ENCODE measurements at places on chromosomes 4 and X.
A peak's percentile ranks its signal among the peaks of the same experiment; 100 is the strongest.

DNA sequence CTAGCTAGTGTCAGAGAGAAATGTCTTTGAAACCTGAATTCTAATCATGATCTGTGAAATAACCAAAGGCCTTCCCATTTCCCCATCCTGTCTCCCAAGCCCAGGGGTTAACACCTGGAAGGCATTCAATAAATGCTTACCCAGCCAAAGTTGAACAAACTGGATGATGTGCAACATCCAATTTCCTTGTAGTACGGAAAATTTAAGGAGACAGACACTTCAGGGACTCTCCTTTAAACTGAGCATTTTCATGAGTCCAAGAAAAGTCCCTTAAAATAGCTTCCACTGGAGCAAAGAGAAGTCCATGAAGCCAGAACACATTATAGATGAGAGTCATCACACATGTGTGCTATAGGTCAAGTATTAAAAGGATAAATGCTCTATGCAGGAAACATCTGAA lies 271.2 kb downstream of the RAB28 start:
- DNase-seq, result no peak

DNA sequence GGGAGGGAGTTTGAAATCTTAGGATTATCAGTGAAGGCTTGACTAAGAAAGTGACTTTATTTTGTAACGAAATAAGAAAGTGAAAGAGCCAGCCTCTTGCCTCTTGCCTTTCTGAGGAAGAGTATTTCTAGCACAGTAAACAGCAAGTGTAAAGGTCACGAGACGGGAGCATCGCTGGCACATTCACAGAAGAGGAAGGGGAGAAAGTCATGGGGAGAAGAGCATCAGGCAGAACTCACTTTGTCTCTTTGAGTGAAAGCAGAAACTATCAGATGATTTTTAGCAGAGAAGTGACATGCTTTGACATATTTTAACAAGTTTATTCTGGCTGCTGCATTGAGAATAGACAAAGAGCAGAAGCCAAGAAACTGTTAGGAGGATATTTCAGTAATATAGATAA lies 313.8 kb downstream of the CAMK2D start:
- DNase-seq, result peak; percentile 55

GRCh38 chr4:173736840-173737239 lies 206.8 kb upstream of the HAND2 start:
- no peak for DNase-seq

- peak; percentile 67 for DNase-seq
Observed at GRCh38 chr4:121138039-121138825, 25.9 kb downstream of the TNIP3 start.

- DNase-seq, result no peak
Observed at GRCh38 chr4:88091378-88091777, 67.1 kb downstream of the ABCG2 start.

GRCh38 chr4:135371137-135371536 lies 1169.5 kb upstream of the PABPC4L start:
- DNase-seq, result peak; percentile 10

DNA sequence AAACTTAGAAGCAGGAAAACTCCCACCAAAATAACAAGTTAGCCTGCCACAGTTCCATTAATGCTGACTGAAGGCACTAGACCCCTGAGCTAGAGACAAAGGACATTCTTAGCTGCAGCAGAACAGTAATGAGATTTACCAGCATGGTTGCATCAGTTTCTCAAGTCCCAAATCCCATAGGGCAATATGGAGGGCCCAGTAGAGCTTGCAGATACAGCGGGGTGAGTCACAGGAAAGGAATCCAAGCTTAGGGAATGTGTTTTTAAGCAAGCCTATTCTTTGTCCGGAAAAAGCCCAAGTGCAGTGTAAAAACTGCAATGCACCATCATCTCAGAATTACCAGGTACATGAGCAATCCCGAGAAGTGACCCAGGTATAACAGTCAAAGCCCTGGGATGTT lies 51.3 kb upstream of the EXOC1L start:
- no peak for DNase-seq

- no peak for DNase-seq
Observed at GRCh38 chrX:34918856-34919255, 23.7 kb upstream of the FAM47B start.

GRCh38 chr4:32031026-32031425 lies 1310.9 kb downstream of the PCDH7 start:
- no peak for DNase-seq

GRCh38 chr4:185654965-185655554 lies 119.8 kb upstream of the PDLIM3 start:
- DNase-seq, result no peak

- DNase-seq, result no peak
Observed at GRCh38 chr4:93216646-93217045, 611.9 kb upstream of the ATOH1 start.

GRCh38 chrX:11143931-11144678 lies 33.0 kb downstream of the HCCS start:
- DNase-seq, result peak; percentile 36

DNA sequence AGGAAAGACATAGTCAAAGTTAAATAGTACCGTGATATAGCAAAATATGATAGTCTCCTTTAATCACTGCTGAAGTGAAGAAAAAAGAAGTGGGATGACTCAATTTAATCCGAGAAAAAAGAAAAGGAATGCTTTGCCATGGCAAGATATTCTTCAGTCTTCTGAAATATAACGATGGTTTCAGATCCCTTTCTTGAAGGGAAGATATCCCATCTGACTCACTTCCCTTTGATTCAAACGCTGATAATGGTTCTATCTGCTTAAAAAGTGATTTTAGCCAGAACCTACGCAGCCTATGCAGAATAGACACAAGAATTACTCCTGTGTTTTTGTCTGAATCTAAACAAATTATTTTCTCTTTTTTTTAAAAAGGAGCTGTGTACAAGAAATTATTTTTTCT lies 68.1 kb upstream of the FTHL17 start:
- DNase-seq, result no peak

- no peak for DNase-seq
Observed at GRCh38 chrX:131217989-131218388, 71.1 kb downstream of the IGSF1 start.

- no peak for DNase-seq
Observed at GRCh38 chr4:828641-829271, 2.8 kb upstream of the CPLX1 start.

- DNase-seq, result no peak
Observed at GRCh38 chr4:139866276-139866962, 200.8 kb downstream of the MGST2 start.

DNA sequence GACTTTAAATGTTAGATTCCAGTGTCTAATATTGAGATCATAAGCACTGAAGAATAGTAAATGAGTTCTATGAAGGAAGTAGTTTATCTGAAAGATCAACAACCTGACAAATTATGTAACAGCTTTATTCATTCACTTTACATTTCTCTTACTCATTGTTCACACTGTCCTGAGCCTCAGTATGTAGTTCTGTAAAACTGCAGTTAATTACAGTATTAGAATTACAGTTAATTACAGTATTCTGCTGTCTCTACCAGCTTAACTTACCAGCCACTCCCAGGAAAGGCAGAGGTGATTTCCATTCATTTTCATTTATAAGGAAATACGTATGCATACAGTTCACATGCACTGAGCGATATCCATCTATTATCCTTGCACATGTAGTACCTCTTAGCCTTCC lies 32.7 kb downstream of the NFKB1 start:
- DNase-seq, result no peak

DNA sequence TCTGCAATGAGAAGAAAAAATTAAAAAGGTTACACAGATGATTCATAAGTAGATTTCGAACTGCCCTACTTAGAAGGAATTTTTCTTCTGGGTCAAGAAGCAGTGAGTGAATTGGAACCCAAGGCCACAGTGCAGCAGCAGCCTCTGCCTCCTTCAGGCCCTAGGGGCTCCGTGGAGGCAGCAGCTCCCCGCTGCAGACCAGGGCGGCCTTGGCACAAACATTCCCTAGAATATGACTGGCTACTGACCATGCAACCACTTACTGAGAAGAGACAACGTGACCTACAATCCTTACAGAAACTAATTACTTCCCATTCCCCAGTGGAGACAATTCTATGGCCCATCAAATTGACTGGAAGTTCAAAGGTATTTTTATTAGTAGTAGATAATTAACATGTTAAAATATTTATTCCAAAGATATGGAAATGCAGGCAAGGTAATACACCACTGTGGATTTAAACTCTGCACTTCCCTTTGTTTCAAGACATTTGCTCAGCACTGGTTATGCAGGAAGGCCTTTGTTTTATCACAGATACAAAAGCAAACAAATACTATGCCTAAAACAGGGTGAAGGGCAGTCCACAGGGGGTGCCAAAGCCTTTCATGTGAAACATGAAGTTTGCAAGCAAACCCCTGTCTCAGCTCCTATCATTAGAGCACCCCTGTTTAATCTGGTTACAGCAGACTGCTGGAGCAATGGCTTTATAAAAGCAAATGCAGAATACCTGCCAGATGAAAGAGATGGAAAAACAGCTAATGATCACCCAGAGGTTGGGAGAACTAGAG lies 59.2 kb downstream of the PCDH19 start:
- DNase-seq, result no peak

DNA sequence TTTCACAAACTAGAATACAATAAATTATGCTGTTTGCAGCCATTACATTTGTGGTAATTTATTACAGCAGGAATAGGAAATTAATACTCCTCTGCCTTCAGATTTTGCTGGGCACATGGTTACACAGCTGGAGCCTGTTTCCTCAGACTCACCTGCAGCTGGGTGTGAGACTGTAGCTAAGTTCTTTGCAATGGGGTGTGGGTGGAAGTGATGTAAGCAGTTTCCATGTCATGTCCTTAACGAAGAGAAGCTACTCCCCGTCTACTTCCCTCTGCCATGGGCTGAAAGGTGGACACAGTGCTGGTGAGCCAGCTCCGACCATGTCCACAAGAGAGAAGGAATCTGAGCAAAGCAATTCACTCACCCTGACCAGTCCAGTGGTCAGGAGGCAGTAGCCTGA lies 18.2 kb downstream of the SH3KBP1 start:
- no peak for DNase-seq
